ENCODE measurements at places on chromosomes 2 and 18. TPM values are rescaled to one million over a fixed set of nuclear protein-coding genes. Genes with fewer than 3 reads are reported as not detected.

DNA sequence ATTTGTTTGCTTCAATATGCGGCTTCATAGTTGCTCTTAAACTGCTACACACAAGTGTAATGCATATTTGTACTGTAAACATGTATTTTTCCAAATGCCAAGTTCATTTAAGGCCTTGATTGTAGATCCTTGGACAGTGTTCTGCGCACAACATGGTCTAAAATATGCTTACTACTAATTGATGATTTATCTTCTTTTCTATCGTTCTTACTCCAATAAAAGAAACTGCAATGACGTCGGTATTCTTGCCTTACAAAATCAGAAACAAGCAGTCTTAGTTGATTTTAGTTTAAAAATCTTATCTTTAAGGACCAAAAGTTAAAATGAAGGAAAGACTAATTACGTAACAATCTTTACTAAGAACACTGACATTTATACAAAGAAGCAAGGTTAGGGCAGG is 224.3 kb upstream of the SMAD7 start:
- DNase-seq: no peak
- H3K4me1 ChIP-seq: peaks cover 4% of the 10 kb centered on the region
- H3K36me3 ChIP-seq: no peaks in the 10 kb centered on the region
- no peak overlapping the region for H3K4me3 ChIP-seq

- DNase-seq: peak; percentile 98
- peaks cover 24% of the 10 kb centered on the region for H3K36me3 ChIP-seq
- H3K27me3 ChIP-seq: no peaks in the 10 kb centered on the region
- peaks cover 19% of the 10 kb centered on the region for H3K4me1 ChIP-seq
- H3K27ac ChIP-seq: peak within 1 kb of the TSS; percentile 93
- peak within 1 kb of the TSS; percentile 80 for H3K4me3 ChIP-seq
These were observed at the start of gene PREB for GRCh38 chr2:27133905-27134780. Gene PREB (minus strand): TSS chr2:27134636. CDS start chr2:27134421, 215 bp downstream.

Gene HOXD13
- total RNA-seq: not detected

Gene ANKRD30BL
- not detected for total RNA-seq

Gene MARCO
- total RNA-seq: 7.3 TPM

Data from esophagus muscularis mucosa (tissue), 4 donors.